Cardiac septum (tissue), 1 donor: ENCODE measurements at places on chromosomes 7 and 10. TPM values are rescaled to one million over a fixed set of nuclear protein-coding genes. Genes with fewer than 3 reads are reported as not detected.

DNA sequence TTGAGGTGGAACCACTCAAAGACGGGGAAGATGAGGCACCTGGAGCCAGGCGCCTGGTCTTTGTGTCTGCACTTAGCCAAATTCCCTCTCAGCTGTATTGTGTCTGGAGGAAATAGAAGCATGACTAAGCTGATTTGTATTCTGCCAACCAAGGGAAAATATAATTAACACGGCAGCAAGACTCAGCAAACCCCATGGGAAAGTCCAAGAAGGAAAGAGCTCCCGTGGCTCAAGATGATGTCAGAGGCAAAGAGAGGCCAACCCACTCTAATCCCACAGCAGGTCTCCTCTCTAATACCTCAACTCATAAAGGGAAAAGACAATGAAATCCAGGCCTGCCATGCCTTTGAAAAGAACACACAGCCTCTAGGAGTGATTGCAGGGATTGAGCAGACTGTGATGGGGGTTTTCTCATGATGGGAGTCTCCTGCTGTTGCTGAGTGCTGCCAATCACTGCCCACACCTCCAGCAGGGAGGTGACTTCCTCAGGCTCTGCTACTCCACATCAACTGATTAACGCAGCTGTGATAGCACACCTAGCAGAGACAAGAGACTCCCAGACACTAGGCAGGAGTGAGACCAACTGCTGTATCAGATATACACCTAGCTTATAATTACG lies 255.5 kb upstream of the C7orf33 start:
- DNase-seq: no peak

DNA sequence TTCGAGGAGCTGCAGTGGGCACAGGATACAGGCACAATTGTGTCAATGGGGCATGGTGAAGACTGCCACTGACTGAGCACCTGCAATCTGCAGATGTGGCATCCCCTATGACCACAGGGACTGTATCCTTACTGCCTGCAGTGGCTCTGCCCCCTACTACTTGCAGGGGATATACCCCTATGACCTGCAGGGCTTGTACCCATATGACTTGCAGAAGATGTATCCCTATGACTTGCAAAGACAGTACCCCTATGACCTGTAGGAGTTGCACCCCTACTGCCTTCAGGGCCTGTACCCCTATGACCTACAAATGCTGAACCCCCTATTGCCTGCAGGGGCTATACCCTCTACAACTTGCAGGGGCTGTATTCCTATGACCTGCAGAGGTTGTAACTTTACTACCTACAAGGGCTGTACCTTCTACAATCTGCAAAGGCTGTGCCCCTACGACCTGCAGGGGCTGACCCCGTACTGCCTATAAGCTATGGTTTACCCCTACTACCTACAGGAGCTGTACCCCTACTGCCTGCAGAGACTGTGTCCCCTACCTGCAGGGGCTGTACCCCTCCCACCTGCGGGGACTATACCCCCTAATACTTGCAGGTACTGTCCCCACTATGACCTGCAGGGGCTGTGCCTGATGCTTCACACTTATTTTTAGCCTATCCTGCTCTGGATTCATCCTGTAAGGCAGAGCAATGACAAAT lies 65.9 kb upstream of the ADAM12 start:
- DNase-seq: no peak

Gene CRYGN
- total RNA-seq: not detected

GRCh38 chr10:86210416-86210815 lies 156.2 kb downstream of the GRID1 start:
- DNase-seq: no peak

DNA sequence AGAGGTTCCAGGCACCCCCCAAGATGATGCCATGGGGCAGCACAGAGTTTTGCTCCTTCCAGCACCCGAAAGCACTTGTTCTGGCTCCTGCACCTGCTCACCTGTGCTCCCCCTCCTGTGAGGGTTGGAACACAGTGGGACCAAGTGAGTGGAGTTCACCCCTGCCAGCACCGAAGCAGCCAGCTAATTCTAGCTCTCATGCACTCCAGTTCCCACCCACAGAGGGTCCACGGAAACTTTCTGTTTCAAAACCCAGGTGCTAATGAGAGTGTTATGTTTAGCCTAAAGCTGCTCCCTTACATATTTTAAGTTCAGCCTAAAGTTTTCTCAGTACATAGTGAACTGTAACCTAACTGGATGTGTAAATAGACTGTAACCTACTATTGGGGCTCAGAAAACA lies 42.6 kb upstream of the SLC35G1 start:
- DNase-seq: no peak

- no peak for DNase-seq
Observed at GRCh38 chr7:107951172-107951787, 51.7 kb downstream of the LAMB1 start.

Gene RBM20
- total RNA-seq: 105 TPM
